8988T (cell line): ENCODE measurements at places on chromosomes 5 and 9.

- DNase-seq: no peak
These were observed 26.3 kb upstream of the TENT4A start for GRCh38 chr5:6686915-6687409.

GRCh38 chr5:102638912-102639652 lies 116.0 kb upstream of the PAM start:
- DNase-seq: no peak

DNA sequence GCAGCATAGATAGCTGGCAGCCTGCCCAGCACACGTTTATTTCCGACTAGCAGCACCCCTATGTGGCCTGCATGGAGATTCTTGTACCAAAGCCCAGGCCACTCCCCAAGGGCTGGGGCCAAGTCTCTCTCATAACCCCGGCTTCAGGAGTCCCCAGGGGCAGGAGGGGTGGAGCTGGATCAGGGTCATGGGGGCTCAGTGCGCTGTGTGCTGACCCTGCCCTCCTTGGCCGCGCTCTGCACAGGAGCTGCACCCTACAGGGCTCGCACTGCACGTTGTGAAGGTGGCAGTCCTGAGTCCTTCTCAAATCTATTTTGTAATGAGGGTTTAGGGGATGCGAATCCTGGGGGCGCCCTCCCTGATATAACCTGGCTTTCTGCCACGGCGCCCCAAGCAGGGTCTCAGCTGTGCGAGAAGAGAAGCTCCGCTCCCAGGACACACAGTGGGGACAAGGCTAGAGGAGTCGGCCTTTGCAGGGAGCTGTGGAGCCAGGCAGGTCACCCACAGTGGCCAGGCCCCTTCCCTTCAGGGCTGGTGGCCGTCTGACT lies 28.6 kb downstream of the NKD2 start:
- peak; percentile 28 for DNase-seq

DNA sequence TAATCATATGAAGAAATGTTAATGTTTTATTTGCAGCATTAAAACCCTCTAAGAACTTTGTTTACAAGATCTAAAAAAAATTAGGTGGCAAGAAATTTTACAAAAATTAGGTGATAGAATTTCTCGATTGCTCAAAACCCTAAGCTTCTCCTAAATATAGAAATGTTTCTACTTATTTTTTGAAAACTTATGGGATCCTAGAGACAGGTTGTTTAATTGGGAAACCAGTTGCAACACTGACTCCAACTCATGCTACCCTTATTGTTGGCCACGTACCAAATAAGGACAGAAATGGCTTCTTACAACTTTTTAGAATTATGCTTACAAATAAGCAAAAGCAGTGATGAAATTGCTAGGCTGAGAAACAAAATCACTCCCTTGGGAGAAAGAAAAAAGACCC lies 531.1 kb downstream of the PDE4D start:
- DNase-seq: no peak

- no peak for DNase-seq
These were observed 161.6 kb downstream of the BNC2 start for GRCh38 chr9:16708656-16709435.

GRCh38 chr5:131389869-131390265 lies 126.0 kb downstream of the CDC42SE2 start:
- DNase-seq: no peak

DNA sequence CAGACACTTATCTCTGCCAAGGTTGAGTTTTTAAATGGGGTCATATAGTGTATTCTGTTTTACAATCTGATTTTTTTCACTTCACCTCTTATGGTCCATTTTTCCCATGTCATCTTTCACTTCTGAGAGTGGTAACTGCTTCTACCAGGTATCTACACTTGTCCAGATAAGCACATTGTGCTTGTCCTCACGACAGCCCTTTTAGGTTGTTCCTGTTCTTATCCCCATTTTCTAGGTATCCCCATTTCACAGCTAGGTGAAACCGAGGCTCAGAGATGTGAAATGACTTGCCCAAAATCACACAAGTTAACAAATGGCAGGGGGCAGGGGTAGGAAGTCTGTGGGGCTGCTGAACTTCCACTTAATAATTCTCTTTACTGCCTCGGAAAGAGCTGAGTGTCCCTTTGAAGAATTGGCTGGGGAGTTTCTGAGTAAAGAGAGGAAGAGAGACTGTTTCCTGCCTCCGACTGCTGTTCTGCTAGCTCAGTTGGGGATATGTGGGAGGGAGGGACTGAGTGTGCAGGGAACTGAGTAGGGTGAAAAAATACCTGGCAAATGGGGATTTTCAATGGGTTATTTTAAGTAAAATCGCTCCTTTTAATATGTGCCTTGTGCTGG lies 255.4 kb downstream of the GRIA1 start:
- no peak for DNase-seq

- no peak for DNase-seq
These were observed 626.5 kb upstream of the ZNF608 start for GRCh38 chr5:125372694-125373631.

DNA sequence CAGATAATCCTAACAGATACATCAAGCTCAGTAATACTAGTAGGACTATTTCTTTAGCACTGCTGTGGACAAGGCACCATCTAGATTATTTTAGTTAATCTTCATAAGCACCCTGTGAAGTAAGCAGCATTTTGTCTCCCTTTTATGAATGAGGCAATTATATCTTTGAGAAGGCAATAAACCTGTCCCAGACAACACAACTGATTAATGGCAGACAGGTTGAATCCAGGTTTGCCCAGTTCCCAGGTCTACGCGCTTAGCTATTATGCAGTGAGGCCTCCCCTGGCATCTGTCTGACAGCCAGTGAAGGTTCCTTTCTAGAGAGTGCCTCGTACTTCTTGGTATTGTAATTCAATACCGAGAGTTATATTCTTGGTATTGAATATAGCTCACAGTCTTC lies 9.7 kb upstream of the LVRN start:
- DNase-seq: no peak

GRCh38 chr5:7678030-7678429 lies 172.9 kb downstream of the CFAP90 start:
- DNase-seq: no peak

- DNase-seq: no peak
These were observed 99.3 kb downstream of the ITGA1 start for GRCh38 chr5:52887066-52887465.
